Epithelial cell of proximal tubule (primary cell): ENCODE measurements at places on chromosomes 12 and 14.

DNA sequence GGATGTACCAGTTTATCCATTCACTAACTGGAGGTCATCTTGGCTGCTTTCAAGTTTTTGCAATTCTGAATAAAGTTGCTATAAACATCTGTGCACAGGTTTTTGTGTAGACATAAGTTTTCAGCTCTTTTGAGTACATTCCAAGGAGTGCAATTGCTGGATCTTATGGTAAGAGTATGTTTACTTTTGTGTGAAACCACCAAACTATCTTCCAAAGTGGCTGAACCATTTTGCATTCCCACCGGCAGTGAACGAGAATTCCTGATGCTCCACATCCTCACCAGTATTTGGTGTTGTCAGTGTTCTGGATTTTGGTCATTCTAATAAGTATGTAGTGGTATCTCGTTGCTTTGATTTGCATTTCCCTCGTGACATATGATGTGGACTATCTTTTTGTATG, 150.5 kb upstream of the BCL2L14 start:
- DNase-seq, result no peak

- no peak for DNase-seq
Observed at GRCh38 chr14:106505366-106505765, 979.0 kb downstream of the TMEM121 start.

GRCh38 chr12:101929365-101930041, 52.1 kb downstream of the DRAM1 start:
- no peak for DNase-seq

- DNase-seq, result no peak
Observed at GRCh38 chr12:121423682-121424623, 24.0 kb downstream of the RNF34 start.

GRCh38 chr14:70755655-70756054, 53.7 kb downstream of the MAP3K9 start:
- DNase-seq, result no peak
